ENCODE measurements at places on chromosomes 3 and 15.

GRCh38 chr3:56055546-56055945, 412.7 kb downstream of the ERC2 start:
- no peak for ATAC-seq

GRCh38 chr15:39785139-39785538, 2.5 kb upstream of the FSIP1 start:
- no peak for ATAC-seq

DNA sequence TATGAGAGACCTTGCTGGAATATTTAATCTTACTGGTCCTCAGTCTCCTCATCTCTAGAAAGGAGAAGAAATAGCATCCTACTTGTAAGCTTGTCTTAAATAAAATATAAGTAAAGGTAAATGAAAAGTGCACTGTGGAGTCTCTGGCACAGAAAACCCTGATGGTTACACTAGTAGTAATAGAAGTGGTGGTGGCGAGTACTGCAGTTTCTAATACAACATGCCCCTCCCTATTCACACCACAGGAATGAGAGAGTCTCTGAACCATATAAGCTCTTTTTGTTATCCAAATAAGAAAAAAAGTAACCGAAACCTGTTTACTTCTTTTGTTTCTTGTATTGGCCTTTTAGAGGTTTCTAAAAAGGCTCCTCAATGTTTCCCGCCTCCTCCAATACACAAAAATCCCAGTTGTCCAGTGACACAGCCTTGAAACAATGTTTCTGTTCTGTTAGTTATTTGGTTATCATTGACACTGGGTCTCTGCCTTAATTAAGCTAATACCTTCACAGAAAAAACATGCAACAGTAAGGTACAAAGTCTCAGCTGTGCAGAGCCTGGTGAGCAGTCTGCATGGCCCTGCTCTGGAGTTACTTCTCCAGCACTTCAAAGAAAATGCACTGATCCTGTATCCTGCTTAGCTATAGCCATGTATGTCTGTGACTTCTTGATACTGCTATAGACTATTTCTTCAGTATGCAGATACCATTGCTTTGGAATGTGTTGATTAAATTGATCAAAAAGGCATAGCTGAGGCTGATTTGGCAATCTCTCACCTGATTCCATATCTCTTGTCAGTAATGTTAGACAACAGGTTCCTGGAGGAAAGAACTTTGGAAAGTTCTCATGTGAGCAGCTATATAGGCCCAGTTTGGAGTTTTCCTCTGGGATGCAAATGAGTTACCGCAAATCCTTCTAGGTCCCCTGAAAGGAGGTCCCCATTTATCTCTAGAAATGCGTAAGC, 315.6 kb upstream of the IL12A start:
- ATAC-seq = peak; percentile 75

- ATAC-seq = no peak
Measured at GRCh38 chr3:5798809-5799208, 611.3 kb downstream of the EDEM1 start.

GRCh38 chr15:101209285-101209845, 42.5 kb downstream of the CHSY1 start:
- ATAC-seq = no peak

GRCh38 chr3:19972054-19972453, 25.2 kb downstream of the RAB5A start:
- ATAC-seq = no peak

DNA sequence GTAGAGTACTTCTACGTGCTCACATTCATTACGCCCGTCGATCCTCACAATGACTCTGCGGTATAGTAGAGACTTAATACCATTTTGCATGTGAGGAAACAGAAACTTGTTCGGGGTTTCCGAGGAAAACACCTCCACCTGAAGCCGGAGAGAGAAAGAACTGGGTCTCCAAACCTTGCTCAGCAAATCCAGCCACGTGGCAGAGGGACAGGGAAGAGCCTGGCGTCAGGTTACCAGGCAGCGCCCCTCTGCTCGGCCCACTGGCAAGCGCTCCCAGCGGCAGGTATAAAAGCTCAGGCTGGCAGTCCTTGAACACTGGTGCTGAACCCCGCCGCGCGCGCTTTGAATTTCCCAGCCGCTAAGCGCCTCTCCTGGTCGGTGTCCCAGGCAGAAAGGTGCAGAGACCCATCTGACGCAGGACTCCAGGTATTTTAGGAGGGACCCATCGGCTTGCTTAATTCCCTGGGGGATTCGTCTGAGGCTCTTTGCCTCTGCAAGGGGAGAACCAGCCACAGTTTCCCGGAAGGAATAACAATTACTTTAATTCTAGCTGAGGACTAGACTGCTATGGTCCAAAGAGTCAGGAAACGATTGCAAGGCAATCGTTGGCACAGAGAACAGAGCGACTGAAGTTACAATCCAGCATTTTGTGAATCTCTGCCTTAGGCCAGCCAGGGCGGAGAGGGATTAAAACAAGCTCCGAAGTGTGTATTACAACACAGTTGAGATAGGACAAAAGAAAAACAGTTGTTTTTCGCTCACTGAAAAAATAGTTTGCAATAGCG, at the start of gene C2CD4A:
C2CD4A (plus strand) TSS at position 315 of the 785 bp plus-strand sequence. CDS start 637 bp downstream, outside the sequence.
- no peak for ATAC-seq

DNA sequence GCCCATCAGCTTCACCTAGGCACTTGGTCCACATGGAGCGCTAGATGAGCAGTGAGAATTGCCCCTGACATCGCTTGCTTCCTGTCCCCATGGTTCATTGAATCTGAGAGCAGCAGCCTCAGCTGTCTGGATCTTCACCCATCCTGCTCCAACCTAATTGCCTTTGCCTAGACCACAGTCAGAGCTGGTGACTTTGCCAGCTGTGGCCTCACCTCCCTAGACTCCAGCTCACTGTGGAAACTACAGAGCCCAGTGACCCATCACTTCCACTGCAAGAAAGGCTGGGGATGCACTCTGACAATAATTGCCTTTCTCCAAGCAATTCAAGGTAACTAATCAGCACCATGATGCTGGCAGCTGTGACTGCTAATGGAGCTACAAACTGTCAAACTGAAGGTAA, 30.6 kb upstream of the SLC6A1 start:
- no peak for ATAC-seq

- no peak for ATAC-seq
Measured at GRCh38 chr3:191143224-191143623, 55.8 kb upstream of the OSTN start.

DNA sequence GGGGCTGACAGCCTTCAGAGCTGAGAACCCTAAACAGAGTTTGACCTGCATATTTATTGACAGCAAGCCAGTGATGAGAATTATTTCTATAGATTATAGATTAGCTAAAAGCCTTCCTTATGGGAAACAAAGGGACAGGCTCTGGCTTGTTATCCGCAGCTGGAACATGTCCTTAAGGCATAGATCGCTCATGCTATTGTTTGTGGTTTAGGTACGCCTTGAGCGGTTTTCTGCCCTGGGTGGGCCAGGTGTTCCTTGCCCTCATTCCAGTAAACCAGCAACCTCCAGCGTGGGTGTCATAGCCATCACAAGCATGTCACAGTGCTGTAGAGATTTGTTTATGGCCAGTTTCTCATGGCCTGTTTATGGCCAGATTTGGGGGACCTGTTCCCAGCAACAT, 10.2 kb upstream of the FAH start:
- ATAC-seq = no peak

GRCh38 chr15:79989682-79990081, 18.7 kb upstream of the BCL2A1 start:
- ATAC-seq = no peak

- peak; percentile 67 for ATAC-seq
Measured at GRCh38 chr15:85407421-85408269, 27.2 kb downstream of the AKAP13 start.

- no peak for ATAC-seq
Measured at GRCh38 chr3:31592764-31593163, 60.0 kb downstream of the STT3B start.

DNA sequence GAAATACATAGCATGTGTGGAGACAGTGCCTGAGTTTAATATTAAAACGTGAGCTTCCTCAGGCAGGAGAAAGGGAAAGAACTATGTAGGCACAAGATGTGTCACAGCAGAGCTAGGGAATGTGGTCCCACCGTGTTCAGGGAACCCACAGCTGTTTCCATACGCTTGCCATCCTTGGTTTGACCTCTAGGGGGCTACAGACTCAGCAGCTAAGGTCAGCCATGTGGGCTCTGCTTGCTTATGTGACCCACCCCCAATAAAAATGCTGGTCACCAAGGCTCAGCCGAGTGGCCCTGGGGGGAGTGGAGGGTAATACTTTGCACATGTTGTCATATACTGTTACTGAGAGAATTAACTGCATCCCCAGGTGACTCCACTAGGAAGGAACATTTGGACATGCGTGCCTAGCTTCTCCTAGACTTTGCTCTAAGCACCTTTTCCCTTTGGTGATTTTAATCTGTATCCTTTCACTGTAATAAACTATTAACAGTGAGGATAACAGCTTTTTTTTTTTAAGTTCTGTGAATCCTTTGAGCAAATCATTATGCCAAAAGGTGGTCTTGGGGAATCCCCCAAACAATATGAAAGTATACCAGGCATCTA, 3.3 kb downstream of the TUBGCP5 start:
- peak; percentile 10 for ATAC-seq

GRCh38 chr3:170154569-170155143, 26.9 kb downstream of the PHC3 start:
- ATAC-seq = peak; percentile 70

GRCh38 chr3:126474498-126475412, 936 bp downstream of the ZXDC start:
- ATAC-seq = peak; percentile 22

DNA sequence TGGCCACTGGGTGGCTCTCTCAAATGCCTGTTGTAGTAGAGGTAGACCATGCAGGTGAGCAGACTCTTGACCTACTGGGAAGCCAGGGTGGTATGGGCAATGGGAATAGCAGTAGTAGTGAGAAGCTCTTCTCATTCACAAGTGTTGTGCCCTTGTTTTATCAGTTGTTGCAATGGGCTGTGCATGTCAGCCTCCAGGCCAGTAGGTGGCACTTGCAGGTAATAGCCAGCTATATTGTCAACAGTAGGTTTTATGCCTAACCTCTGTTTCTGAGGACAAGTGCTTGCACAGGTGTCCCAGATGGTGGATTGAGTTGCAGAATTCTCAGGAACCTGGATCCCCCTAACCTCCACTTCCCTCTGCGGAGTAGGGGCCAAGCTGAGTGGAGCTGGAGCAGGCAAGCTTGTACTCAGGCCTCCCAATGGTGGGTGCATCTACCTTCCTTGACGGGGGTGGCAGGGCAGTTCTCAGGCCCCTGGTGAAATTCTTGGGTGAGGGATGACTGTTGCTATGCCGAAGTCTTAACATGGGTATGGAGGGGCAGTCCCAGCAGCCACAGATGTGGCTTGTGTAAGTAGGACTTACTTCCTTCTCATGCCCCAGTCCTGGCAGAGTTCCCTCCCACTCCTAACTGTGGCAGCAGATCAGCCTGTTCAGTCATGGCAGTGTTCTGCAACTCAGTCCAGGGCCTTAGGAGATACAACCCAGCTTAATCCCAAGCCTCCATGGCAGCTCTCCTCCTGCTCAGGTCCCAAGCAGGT, 104.3 kb downstream of the NEO1 start:
- ATAC-seq = no peak

- no peak for ATAC-seq
Measured at GRCh38 chr3:18747383-18747782, 322.2 kb upstream of the SATB1 start.

DNA sequence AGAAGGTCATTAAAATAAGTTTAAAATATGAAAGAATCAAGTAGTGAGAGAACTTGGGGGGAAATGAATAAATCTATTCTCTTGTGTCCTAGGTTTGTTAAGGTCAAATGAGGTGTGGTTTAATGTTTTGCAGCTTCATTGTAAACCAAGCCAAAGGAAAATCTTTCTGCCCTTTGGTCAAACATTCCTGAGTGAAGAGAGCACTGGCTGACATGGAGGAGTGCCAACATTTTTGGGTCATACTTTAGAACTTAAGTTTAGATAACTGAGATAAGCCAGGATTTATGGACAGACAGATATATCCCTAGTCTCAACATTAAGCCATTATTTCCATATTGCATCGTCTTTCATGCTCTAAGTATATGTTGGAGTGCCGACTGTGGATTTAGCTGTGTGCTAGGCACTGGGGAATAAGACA, 66.4 kb downstream of the PTPRG start:
- ATAC-seq = peak; percentile 77

GRCh38 chr3:128727996-128728395, 2.0 kb downstream of the RAB7A start:
- ATAC-seq = no peak

- ATAC-seq = no peak
Measured at GRCh38 chr3:70606018-70606417, 293.6 kb upstream of the MDFIC2 start.

Measured in SK-N-SH treated with all-trans-retinoic acid at 6 μM for 48 hours (cell line).